Cardiac fibroblast (primary cell): ENCODE measurements at places on chromosomes 16 and 17.

DNA sequence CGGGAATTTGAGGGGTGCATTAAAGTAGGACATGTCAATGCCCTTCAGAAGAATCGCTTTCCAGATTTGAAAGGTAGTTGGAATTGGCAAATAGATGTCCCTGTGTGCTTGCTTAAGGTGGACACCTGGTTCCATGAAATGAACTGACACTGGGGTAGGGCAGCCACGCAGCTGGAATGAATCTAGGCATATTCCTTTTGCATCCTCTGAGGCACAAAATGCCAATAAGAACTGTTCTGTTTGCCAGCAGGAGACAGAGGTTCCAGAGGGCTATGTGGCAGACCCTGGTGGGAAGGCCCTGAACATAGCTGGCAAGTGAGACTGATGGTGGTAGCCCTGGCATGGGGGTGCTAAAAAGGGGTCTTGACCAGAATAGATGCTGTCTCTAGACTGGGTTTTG lies 61.5 kb downstream of the SLC6A2 start:
- DNase-seq: no peak

DNA sequence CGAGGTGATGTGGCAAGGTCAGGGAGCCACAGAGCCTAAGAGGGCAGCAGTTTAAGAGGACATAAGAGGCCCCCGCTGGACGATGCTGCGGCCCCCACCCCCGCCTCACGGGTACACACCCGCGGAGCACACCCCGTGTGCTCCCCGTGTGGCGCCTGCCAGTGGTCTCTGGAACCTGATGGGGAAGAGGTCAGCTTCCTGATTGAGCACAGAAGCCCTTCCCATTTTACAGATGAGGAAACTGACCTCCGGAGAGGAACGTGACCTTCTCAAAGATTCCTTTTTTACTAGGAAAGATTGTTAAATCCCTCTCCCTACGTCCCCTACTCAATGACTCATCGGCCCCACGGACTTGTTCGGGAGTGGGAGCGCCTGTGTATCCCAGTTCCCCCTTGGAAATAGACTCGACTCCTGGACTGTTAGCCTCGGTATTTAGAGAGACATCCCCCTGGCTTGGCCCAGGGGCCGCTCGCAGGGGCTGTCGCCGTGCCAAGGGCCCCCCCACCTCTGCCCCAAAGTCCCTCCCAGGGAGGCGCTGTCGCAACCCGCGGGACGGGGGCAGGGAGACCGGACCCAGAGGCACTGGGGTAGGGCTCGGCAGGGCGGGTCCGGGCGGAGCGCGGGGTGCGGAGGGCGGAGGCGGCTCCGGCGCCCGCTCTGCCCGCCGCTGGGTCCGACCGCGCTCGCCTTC lies at the start of gene ABCC3:
Gene ABCC3 (plus strand): TSS at position 658 of the 691 bp plus-strand sequence. CDS start 56 bp downstream, outside the sequence.
- peak; percentile 18 for DNase-seq

DNA sequence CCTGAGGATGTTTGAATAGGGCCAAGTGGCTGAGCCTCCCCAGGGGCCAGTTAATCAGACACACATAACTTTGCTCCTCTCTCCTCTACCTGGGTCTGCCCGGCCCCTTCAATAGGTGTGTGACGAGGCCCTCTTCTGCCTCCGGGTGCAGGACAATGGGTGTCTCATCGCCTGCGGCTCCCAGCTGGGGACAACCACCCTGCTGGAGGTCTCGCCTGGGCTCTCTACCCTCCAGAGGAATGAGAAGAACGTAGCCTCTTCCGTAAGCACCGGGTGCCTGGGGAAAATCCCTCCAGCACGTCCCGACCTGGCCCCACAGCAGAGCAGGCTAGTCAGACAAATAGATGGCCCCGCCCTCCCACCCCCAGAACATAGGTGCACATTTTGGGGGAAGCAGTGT lies 16.1 kb upstream of the KIF19 start:
- no peak for DNase-seq

- peak; percentile 42 for DNase-seq
These were observed 4.2 kb downstream of the ADCY9 start for GRCh38 chr16:4111748-4112696.

DNA sequence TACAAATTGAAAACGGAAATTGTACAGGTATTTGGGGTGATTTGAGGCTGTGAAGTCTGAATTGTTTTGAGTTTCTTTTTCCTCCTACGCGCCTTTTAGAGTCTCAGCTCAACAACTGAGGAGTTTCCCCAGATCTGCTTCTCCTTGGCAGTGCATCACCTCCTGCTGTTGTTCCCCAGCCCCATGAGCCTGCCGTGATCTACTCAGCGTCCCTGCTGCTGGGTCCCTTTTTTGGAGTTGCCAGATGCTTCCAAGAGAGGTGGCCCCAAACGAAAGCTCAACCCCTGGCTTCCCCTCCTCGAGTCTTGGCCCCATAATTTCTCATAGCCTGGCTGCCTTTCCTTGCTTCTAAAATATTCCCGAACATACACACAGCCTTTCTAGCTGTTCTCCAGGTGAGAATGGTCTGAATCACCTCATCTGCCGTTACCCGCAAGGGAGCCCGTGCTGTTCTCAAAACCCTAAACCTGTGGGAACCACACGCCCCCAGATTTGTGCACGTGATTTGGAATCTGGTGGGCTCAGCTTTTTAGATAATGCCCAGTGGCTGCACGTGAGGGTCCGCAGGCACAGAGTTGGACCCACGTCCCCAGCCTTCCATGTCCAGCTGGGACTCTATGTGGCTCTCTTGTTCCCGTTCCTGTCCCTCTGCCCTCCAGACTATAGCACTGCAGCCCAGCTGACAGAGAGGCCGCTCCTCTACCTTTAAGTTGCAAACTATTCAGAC lies 179.1 kb upstream of the CHMP6 start:
- DNase-seq: no peak

GRCh38 chr16:85878875-85879274 lies 20.1 kb upstream of the IRF8 start:
- peak; percentile 81 for DNase-seq

- no peak for DNase-seq
These were observed 29.6 kb upstream of the HNF1B start for GRCh38 chr17:37774504-37774903.

- DNase-seq: peak; percentile 88
These were observed 60.8 kb upstream of the MED9 start for GRCh38 chr17:17416007-17416399.

- peak; percentile 51 for DNase-seq
These were observed 47.5 kb downstream of the WNT3 start for GRCh38 chr17:46770818-46771560.

DNA sequence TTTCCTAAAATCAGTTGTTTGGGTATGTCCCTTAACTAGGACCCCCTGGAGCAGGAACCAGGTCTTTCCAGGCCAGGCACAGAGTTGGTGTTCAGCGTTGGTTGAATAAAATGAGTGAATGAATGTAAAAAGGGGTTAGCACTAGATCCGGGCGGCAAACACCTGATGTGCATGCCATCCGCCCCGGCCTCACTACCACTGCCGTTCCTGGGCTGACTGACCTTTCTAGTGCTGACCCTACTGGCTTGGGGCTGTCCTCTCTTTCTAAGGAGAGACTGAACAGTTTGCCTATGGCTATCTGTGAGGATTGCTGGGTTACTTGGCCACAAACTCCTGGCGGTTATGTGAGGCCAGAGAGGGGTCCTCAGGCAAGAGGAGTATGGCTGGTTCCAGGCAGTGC lies 10.1 kb upstream of the PHF12 start:
- DNase-seq: no peak

- DNase-seq: no peak
These were observed 14.3 kb upstream of the ARL4D start for GRCh38 chr17:43384476-43384862.

- DNase-seq: no peak
These were observed 19.8 kb downstream of the SPHK1 start for GRCh38 chr17:76404256-76404655.
